ENCODE measurements at places on chromosomes 6 and 20. TPM values are rescaled to one million over a fixed set of nuclear protein-coding genes. Genes with fewer than 3 reads are reported as not detected.

- no peak for DNase-seq
Observed at GRCh38 chr6:34600101-34600500, 44.0 kb upstream of the SPDEF start.

DNA sequence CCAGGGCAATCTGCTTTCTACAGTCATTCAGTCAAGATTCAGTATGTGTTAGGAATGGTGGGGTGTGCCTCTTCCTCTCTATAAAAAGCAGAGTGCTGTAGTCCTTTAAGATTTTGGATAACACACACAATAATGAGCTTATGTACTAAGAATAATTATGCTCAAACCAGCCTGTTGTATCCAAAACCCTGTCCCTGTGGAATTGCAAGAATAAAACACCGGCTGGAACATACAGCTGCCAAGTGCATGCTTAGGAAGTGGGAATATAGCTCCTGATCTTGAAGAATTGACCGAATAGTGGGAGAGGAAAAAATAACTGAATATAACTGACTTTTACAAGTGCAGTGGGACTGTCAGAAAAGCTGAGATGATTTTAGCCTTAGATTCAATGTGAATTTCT is 979 bp upstream of the MOCS1 start:
- no peak for DNase-seq

- no peak for DNase-seq
Observed at GRCh38 chr20:50977066-50978021, 18.7 kb downstream of the MOCS3 start.

DNA sequence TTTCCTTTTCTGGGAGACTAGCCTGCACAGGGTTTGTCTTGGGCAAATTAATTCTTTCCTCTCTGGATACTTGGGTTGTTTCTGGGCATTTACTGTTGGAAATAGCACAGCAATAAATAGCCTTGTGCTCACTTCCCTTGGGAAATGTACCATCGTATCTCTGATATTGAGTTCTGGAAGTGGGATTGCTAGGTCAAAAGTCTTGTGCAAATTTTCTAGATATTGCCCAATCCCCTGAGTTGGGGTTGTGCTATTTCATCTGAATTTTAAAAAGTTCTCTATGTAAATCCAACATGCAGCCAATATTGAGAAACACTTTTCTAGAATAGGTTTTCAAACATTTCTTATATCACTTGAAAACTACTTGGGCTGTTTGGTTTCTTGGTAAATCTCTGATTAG is 64.0 kb upstream of the ELOVL5 start:
- no peak for DNase-seq

DNA sequence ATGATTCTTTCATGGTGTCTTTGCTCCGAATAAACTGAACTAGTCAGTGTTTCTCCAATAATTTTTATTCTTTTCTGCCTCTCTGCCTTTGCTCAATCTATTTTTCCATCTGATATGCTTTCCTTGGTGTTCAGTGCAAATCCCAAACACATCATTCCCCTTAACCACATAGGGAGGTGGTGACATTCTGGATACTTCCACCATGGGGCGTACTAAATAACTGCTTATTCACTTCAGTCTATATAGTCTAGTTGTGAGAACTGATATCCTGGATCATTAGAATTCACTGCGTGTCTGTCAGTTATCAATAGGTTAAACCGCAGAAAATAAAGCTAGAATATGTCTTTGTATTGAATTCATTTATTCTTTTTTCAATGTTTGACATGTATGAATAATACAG is 83.1 kb downstream of the KCNQ5 start:
- no peak for DNase-seq

DNA sequence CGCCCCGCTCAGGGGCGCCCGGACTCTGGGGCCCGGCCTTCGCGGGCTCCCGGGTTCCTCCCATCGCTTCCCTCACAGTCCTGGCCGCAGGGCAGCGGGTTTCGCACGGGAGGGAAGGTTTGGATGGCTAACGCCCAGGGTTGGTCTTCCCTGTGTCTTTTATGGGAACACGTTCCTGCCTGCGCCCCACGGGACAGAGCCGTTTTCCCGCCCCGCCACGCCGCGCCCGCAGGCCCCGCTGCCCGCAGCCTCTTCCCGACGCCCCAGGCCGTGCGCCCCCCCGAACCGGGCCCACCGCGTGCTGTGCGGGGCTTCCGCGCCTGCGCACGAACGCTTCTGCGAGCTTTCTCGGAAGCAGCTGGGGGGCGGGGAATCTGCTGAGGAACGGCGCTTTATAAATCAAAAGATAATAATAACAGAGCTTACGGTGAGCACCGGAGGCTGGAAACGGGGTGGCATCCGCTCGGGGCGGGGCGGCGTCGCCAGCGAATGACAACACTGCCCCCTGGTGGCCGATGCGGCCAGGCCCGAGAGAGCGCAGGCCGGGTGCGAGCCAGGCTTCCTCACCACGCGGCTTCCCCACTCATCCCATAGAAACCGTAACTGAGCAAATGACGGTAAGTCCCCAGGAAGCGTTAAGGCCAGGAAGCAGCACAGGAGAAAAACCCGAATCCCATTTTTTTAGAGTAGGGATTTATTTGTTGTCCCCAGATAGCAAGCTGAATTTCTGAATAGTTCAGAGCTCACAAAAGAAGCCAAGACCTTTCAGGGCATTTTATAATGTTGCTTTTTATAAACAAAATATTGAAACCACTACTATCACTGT is 116.4 kb downstream of the MYLK4 start:
- peak; percentile 59 for DNase-seq

- no peak for DNase-seq
Observed at GRCh38 chr6:54188846-54189245, 77.6 kb downstream of the MLIP start.

DNA sequence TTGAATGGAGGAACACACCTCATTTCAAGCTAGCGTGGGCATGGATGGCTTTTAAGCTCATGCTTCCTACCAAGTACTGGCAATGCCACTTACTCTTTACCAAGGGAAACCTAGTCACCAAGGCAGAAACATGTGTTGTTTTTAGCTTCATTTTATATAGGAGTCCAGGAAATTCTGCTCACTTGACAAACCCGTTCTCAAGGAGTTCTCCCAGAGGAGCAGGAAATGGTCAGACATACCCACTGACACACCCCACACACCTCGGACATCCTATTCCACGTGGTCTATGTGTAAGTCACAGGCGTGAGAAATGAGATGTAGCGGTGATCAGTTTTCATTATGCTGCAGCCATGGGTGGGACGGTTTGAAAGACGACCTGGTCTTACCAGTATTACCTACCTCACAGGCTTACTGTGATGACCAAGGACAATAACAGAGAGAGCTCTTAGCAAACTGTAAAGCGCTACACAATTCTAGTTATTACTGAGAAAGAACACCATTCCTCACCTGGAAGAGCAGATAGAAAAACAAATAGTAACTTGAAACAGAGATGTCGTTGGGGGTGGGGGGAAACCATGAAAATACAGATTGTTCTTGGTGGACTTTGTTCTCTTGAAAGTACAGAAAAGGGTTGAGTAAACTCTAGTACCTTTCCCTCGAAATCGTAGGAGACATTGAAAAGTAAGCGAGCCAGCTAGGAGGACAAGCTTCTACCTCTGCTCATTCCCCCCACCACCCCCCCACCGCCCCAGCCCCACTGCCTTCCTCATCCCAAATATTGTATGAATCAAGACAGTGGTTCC is 1.7 kb downstream of the CNKSR3 start:
- no peak for DNase-seq

BPIFA3 gene
- polyA plus RNA-seq: not detected

GRCh38 chr6:62803094-62803493 is 408.2 kb upstream of the FKBP1C start:
- no peak for DNase-seq

DNA sequence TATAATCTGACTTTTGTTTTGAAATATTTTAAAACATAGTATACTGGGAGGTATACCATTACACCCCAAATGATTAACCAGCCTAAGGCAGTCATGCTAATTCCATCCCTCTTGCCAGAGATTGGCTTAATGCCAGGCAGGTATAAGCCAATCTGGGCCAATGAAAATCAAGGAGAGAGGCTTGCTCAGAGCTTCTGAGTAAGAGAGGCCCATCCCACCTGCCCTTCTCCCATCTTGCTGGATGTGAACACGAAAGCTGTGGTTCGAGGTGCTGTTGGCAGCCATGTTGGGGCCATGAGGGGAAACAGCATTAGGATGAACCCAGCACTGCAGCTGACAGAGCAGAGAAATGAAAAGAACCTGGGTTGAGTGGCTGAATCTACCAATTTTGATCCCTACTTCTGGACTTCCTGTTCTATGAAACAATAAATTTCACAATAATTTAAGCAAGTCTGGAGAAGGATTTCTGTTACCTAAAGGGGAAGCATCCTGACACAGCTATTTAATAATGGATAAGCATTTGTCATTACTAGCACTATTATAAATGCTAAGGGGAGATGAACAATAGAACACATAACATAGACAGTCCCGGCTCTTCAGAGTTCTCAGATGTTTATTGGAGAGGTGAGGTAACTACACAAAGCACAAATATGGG is 152.3 kb downstream of the CDC5L start:
- DNase-seq: no peak

TSBP1 gene
- polyA plus RNA-seq: not detected

TUBB gene
- 1,457 TPM for polyA plus RNA-seq

NR2E1 gene
- not detected for polyA plus RNA-seq

FRK gene
- 0.31 TPM for polyA plus RNA-seq

GRCh38 chr20:49482621-49483017 is at the start of gene KCNB1:
Gene KCNB1, minus strand, starts transcription at chr20:49482668. Its CDS starts 188 bp downstream, at chr20:49482480.
- DNase-seq: no peak

DNA sequence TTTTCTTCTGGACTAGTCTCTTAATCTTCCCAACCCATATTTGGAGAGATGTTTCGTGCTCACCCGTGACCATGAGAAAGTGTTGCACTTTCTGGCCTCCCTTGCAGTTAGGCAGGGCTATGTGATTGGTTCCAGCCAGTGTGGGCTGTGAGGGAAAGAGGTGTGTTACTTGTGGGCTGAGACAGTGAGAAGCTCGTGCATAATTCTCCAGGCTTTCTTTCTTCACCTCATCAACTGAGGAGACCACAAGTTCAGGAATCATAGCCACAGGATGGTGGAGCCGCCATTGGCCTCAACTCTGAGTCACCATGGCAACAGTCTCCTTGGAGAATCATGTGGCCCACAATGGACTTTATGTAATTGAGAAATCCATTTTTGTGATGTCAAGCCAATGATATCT is 57.5 kb upstream of the FUCA2 start:
- no peak for DNase-seq

GPR63 gene
- polyA plus RNA-seq: 1.6 TPM

RIMS1 gene
- 0.91 TPM for polyA plus RNA-seq

DNA sequence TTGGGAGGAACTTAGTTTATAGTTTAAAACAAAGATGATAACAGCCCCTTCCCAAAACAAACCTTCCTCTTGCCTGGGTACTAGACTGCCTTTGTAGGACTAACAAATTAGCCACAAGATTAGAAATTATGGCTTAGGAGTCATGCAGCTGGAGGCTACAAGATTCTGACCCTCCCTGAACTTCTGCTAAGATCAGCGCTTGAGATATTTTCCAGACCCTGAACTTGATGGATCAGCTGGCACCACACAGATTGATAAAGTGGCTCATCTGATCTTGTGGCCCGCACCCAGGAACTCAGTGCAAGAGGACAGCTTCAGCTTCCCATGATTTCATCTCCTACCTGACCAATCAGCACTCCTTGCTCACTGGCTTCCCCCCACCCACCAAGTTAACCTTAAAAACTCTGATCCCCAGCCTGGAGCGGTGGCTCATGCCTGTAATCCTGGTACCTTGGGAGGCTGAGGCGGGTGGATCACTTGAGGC is 5.9 kb upstream of the SERINC3 start:
- no peak for DNase-seq

TRIM10 gene
- not detected for polyA plus RNA-seq

BTNL2 gene
- not detected for polyA plus RNA-seq

GRCh38 chr20:59575216-59575615 is 29.1 kb upstream of the PHACTR3 start:
- DNase-seq: no peak

DNA sequence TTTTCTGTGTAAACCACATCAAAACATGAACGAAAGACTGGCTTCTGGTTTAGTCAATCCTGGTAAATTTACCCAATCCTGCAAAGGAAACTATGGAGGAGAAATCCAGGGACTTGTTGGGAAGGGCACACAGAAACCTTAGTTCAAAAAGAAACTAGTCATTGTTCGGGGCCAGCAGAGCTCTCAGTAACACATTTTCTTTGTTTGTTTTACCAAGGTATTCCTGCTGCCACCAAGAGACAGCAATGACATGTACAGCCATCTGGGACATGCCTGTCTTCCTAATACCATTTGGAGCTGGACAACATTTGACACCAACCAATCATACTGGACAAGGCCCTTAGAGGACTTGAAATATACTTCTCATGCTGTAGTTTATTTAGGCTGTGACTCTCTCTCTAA is 8.3 kb downstream of the OARD1 start:
- DNase-seq: no peak

ROS1 gene
- not detected for polyA plus RNA-seq

KIF25 gene
- not detected for polyA plus RNA-seq

Measured in AG04450 (cell line).